ENCODE measurements at places on chromosomes 2 and 18.
A peak's percentile ranks its signal among the peaks of the same experiment; 100 is the strongest.

GRCh38 chr2:218320704-218321336, 28.5 kb upstream of the TMBIM1 start:
- DNase-seq = no peak

DNA sequence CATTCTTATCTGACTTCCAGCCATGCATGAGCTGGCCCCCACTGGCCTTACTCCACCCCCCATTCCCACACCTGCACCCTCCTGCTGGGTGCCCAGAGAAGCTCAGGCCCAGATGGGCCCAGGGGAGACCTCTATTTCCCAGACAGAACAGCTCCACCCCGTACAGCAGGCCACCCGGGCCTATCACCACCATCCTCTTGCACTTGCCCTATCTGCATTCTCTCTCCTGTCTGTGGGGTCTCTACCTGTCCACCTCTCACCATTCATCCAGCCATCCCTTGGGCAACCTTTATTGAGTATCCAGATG, 25.3 kb upstream of the TNS1 start:
- no peak for DNase-seq

- no peak for DNase-seq
Observed at GRCh38 chr2:51919395-51919794, 887.5 kb upstream of the NRXN1 start.

GRCh38 chr2:110888411-110888810, 156.0 kb downstream of the ACOXL start:
- DNase-seq = no peak

- DNase-seq = no peak
Observed at GRCh38 chr2:210199186-210199765, 26.0 kb downstream of the ACADL start.

GRCh38 chr2:46921676-46922448, 6.3 kb upstream of the MCFD2 start:
- DNase-seq = no peak

GRCh38 chr2:54775710-54776109, 52.2 kb downstream of the EML6 start:
- no peak for DNase-seq

- no peak for DNase-seq
Observed at GRCh38 chr2:184765112-184765895, 167.0 kb downstream of the ZNF804A start.

DNA sequence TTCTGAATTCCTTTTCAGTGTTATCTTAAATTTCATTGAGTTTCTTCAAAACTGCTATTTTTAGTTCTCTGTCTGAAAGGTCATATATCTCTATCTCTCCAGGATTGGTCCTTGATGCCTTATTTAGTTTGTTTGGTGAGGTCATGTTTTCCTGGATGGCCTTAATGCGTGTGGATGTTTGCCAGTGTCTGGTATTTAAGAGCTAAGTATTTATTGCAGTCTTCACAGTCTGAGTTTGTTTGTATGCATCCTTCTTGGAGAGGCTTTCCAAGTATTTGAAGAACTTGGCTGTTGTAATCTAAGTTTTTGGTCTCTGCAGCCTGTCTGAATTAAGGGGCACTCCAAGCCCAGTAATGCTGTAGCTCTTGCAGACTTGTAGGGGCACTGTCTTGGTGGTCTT, 249.3 kb downstream of the ZNF385B start:
- no peak for DNase-seq

GRCh38 chr2:68721482-68722101, 13.0 kb upstream of the ARHGAP25 start:
- DNase-seq = no peak

- peak; percentile 77 for DNase-seq
Observed at GRCh38 chr2:135004005-135004746, 43.1 kb downstream of the MAP3K19 start.

GRCh38 chr2:236803621-236804020, 234.0 kb downstream of the ACKR3 start:
- DNase-seq = peak; percentile 68

DNA sequence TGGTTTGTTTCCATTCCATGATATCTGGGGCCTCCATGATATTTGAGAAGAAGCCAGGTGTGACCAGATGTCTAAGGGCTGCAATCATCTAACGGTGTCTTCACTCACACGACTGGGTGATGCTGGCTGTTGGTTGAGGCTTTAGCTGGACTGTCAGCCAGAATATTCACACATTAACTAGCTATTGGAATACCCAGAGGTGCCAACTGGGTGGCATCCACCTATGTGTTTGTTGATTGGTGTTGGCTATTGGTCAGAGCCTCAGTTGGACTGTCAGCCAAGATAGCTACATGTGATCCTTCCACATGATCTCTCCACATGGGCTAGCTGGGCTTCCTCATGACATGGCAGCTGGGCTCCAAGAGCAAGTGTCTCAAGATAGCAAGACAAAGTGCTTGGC, 117.4 kb downstream of the CDCA7 start:
- DNase-seq = no peak

DNA sequence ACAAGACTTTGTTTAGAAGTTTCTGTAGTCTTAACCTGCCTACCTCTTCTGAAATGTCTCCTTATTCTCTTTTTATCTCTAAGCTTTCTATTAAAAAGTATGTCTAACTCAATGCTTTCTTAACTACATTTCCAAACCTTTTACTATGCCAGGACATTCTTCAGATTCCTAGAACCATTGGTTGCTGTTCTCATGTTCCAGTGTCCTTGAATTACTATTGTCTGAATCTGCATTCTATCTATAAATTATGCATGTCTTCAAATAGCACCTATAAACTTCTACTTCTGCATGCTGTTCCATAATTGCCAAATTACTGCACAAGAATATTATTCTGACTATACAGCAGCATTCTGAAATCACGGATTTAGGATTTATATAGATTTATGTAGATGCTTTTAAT, 166.0 kb upstream of the VWC2L start:
- no peak for DNase-seq

DNA sequence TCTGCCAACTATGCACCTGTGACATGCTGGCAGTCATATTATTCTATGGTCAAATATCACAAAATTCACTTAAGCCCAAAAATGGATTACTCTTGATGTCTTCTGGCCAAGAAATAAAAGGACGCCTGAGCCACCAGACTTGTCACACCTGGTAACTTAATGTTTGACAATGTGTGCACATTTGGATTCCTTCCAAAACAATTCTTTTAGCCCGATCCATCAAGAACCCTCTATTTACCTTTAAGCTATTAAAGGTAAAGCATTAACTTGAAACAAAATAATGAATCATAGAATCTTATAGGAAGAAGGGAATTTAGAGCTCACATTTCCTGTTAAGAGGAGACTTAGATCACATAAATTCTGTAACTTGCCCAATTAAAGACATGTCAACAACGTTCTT, 46.5 kb upstream of the NFU1 start:
- DNase-seq = no peak

- no peak for DNase-seq
Observed at GRCh38 chr2:122535960-122536505, 780.6 kb downstream of the TSN start.

GRCh38 chr2:27071990-27072830, 756 bp upstream of the OST4 start:
- DNase-seq = peak; percentile 91

DNA sequence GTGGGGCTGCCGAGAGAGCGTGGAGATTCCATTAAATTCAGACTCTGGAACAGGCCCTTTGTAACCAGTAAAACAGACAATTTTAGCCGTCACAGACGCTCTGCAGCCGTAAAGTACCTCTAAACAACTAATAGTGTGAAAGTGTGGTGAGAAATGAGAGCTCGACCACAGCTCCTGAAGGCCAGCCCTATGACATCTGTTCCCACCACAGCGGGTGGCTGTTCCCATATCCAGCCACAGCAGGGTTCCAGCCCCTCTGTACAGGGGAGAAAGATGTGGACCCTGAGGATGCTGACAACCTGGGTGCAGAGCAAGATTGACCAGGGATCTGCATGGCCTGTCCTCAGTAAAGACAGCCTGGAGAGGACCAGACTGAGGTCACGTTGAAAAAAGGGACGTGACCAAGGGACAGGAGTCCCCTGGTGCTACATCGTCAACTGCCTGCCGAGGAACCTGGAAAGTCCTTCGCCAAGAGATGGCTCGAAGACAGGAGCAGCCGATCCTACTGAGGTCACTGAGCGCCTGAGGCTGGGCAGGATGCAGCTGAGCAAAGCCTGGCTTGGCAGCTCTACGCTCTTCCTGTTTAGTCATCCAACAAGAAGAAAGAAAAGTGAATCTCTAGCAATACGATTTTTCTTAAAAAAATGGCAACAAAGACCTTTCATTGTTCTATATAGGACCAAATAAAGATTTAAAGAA, 831.7 kb downstream of the RNF144A start:
- DNase-seq = no peak

DNA sequence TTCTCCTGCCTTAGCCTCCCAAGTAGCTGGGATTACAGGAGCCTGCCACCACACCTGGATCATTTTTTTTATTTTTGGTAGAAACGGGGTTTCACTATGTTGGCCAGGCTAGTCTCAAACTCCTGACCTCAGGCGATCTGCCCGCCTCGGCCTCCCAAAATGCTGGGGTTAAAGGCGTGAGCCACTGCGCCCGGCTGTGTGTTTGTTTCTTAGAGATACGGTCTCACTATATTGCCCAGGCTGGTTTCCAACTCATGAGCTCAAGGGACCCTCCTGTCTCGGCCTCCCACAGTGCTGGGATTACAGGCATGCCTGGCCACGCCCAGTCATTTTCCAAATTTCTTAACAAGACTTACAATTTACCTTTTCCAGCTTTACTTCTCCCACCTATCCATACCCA, 940 bp upstream of the MRPL19 start:
- DNase-seq = no peak

DNA sequence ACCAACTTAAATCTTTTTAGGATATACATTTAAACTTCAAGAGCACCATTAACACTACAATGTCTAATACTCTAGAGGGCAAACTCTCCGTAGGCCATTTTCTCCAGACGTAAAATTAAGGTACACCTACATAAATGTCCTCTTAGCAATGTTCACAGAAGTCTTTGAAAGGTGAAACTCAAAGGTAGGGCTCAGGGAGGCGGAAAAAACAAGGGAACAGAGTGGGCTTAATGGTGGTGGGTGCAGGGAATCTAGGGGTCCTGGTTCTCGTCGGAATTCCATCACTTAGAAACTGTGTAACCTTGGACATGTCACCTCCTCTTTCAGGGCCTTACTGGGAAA, 668 bp downstream of the NFU1 start:
- DNase-seq = no peak

DNA sequence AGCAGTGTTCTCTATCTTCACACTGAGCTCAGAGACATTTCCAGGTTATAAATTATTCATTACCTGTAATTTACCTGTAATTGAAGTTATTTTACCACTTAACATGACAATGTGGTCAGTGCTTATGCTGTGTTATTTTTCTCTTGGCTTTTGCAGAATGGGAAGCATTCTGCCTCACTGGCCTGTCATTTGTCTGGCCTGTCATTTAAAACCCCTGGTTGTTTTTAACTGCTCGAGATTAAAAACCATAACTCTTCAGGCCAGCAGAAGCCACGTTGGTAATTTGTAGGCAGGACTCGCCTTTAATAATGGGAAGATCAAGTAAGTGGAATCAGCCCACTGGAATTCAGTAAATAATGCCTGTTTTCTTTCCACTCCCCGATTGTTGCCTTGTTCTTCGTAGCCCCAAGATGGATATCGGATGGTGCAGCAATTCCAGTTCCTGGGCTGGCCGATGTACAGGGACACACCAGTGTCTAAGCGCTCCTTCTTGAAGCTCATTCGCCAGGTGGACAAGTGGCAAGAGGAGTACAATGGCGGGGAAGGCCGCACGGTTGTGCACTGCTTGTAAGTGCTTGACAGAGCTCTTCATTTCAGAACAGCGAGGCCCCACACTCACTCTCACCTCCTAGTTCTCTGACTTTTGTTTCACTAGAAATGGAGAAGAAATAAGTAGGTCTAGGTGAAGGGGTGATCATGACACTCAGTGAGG, 222.4 kb upstream of the RAB12 start:
- DNase-seq = no peak

DNA sequence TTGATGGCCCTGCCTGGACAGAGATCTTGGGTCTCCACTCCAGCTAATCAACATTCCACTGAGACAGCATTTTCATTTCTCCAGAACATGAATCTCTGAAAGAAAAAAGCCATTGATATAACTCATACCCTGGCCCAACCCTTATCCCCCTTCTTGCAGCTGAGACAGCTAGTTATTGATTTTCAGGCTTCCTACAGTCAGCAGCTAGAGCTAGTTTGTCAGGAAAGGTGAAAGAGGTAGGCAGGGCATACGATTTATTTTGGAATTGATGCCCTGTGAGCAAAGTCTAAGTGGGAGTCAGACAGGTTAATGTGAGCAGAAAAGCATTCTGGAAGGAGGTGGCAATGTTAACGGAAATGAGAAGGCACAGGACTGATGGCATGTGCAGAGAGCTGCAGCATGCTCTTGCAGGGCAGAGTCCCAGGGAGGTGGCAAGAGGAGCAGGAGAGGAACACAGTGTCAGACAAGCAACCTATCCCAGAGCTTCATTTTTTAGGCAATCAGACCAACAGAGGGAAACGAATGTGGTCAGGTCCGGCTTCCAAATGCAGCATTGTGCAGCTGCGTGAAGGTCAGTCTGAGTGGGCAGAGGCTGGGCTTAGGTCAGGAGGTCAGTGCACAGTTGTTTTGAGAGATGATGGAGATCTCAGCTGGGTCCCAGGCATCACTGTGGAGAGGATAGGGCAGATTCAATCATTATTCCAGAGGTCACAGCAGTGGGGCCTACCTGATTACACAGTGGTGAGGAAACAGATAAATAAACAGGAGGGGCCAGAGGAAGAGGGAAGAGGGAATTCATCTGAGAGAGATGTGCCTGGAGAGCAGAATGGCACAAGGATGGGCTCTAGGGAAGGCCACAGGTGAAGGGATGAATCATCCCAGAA, 134.8 kb downstream of the CMPK2 start:
- DNase-seq = no peak

DNA sequence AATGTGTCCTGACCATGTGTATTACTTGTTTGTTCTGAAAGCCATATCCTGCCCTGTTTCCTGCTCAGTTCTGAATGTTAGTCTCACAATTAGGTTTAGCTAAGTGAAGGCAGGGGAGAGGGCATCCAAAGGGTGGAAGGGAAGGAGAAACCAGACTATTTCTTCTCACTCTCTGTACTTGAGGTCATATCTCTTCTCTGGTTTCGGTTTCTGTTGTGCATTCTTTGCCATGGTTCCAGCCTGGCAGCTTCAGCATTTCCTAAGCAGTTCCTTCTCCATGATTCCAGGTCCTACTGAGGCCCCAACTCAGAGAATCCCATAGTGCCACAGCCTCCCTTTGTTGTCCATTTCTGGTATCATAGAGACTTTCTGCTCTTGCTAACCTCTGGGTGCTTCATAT, 40.3 kb upstream of the HNMT start:
- DNase-seq = no peak

DNA sequence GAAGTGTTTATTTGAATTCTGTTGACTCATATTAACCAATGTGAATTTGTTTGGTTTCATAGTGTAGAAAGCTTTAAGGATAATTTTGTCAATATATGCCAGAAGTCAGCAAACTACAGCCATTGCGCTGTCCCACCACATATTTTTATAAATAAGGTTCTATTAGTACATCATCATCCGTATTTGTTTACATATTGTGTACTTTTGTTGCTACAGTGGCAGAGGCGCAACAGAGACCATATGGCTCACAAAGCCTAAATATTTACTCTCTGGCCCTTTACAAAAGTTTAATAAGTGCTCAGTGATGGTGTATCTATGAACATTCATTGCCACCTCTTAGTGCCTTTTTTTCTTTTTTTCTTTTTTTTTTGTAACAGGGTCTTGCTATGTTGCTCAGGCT, 6.4 kb downstream of the ERLEC1 start:
- DNase-seq = no peak
